C1 segment of cervical spinal cord (tissue), 14 donors: ENCODE measurements at places on chromosomes 6 and 20.

DNA sequence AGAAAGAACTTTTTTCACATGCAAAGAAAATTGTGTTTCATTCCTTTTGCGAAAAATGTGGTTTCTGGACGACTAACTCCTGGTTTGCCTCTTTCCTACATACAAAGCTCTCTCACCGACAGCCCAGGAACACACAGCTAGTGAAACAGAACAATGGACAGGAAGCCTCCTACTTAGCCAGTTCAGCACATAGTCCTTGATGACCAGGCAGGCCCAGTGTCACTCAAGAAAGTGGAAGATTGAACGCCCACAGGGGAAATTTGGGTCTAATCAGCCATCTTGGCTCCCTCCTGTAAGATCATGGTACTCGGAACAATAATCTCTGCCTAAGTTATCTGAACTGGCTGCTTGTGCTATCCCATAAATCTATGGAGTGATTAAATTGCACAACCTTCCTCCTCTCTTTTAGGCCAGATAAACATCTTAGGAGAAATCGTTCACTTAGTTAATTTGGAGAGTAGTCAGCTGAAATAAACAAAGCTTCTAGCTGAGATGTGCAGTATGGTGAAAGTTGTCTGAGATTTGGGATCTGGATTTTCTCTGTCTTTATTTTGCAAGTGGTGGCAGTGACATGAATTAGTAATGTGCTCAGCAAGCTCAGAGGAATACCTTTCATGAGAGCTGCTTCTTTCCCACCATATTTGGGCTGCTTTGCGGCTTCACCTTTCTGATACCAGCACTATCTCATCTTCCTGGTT lies 147.0 kb downstream of the MTFR2 start:
- no peak for DNase-seq

- no peak for DNase-seq
These were observed 241.8 kb upstream of the FOXQ1 start for GRCh38 chr6:1070085-1070521.

GRCh38 chr20:62080249-62080990 lies 14.7 kb upstream of the TAF4 start:
- no peak for DNase-seq

- DNase-seq: no peak
These were observed 117.0 kb downstream of the RTN4IP1 start for GRCh38 chr6:106512048-106512967.

- no peak for DNase-seq
These were observed 142.8 kb upstream of the MYLIP start for GRCh38 chr6:15986027-15986629.

- no peak for DNase-seq
These were observed 15.2 kb downstream of the COX4I2 start for GRCh38 chr20:31652917-31653396.

- no peak for DNase-seq
These were observed 190.8 kb downstream of the MTFR2 start for GRCh38 chr6:136059308-136059707.

DNA sequence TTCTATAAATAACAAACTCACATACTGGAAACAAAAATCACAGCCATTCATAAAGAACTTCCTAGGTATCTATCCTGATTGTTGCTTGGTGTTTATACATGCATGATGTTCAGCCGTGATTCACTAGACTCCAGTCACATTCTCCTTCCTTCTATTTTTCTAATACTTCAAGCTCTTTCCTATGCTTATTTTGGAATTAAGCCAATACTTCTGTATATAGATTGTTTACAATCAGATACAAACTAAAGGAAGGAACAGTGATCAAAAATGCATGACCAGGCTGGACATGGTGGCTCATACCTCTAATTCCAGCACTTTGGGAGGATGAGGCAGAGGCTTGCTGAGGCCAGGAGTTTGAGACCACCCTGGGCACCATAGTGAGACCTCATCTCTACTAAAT lies 377.5 kb upstream of the IRAK1BP1 start:
- no peak for DNase-seq

- no peak for DNase-seq
These were observed 1.2 kb downstream of the VARS1 start for GRCh38 chr6:31794294-31794865.

DNA sequence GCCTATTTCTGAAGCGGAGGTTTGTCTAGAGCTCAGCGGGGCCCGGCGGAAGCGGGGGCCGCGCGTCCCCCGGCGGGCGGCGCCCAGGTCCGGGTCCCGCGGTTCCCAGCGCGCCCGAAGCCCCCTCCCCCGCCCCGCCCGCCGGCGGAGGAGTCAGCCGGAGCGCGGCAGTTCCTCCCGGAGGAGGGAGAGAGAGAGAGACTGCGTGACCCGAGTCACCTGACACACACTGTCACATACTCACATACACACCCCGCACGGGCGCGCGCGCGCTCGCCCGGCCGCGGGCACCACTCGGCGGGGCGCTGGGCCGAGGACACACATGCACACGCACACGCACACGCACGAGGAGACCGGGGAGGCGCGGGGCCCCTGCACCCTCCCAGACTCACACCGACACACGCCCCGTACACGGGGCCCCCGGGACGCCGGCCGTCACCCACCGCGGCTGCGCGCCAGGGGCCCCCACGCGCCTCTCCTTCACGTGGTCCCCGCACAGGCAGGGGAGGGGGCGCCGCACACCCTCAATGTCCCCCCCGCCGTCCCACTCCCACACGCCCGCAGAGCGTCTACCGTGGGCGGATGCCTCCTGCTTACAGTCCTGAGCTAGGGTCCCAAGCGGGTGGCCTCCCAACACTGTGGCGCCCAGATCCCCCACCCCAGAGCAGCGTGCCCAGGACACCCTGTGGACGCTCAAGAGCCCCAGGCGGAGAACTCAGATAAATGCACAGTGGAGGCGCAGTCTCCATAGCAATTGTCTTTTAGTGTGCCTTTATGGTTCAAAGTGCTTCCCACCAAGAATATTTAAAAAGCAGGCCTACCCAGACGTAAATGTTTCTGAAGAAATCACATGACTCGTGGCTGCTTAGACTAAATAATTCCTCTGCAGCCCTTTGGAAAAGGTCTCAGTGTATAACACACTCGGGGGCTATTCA lies at the start of gene RRAGD:
TSS of gene RRAGD (minus strand) at position 203 of the 935 bp plus-strand sequence. CDS start 280 bp downstream, outside the sequence.
- DNase-seq: peak; percentile 79

DNA sequence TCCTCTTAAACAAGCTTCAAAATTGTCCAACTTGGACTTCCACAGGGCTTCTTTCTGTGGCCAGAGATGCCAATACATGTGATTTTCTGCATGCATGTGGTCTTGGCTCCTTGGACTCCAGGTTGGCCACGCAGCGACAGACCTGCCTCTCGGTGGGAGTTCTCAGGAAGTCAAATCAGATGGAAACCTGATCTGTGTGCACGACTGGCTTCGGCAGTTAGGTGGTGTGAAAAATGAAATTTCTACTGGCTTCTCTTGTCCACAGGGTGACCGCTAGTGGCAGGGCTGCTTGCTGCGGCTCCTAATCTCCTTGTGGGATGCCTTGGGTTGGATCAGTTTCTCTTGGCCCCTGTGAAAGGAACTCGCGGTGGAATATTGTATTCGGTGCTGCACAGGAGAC lies 57.3 kb downstream of the PHACTR3 start:
- DNase-seq: no peak

- no peak for DNase-seq
These were observed 60.7 kb downstream of the EYA4 start for GRCh38 chr6:133301835-133302234.

- no peak for DNase-seq
These were observed 21.7 kb upstream of the PRELID3B start for GRCh38 chr20:59064214-59064722.

- no peak for DNase-seq
These were observed 13.1 kb upstream of the TCP11 start for GRCh38 chr6:35154262-35154661.

DNA sequence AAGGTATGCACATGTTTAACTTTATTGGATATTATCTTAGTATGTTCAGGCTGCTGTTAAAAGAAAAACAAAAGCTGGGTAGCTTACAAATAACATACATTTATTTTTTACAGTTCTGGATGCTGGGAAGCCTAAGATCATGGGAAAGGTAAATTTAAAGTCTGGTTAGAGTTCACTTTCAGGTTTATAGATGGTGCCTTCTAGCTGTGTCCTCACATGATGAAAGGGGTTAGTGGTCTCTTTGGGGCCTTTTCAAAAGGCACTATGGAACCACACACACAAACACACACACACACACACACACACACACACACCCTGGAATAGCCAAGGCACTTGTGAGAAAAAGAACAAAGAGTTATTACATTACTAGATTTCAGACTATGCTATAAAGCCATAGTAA lies 805.8 kb upstream of the GJE1 start:
- DNase-seq: no peak

DNA sequence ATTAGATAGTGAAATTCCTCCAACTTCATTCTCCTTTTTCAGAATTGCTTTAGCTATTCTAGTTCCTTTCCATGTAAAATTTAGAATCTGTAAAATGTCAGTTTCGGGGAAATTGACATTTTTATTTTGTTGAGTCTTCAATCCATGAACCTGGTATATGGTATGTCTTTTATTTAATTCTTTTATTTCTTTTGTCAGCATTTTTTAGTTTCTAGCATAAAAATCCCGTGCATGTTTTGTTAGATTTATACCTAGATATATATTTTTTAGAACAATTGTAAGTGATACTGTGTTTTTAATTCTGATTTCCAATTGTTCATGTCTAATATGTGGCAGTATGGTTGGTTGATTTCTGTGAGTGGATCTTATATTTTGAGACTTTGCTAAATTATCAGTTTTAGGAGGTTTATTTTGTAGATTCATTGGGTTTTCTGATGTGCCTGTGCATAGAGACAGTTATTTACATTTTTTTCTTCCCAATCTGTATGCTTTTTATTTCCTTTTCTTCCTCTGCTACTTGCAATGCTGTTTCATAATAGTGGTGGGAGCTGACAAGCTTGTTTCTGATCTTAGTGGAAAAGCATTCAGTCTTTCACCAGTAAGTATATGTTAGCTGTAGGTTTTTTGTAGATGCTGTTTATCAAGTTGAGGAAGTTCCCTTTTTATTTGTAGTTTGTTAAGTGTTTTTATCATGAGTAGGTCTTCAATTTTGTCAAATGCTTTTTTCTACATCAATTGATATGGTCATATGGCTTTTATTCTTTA lies 13.7 kb downstream of the TAB2 start:
- no peak for DNase-seq

DNA sequence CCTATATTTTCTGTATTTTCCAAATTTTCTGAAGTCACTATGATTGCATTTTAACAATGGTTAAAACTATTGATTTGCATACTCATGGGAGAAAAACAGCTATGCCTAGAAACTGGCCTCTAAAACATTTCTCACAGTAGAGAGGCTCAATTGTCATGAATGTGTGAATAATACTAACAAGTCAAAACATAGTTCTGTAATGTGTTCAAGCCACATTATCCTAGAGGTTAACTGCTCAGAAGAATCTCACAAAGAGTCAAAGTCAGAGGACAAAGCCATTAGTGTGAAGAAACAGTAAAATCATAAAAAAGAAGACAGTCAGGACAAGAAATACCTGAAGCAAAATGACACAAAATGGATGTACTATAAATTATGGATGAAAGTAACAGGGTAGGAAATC lies 12.5 kb upstream of the ALDH8A1 start:
- DNase-seq: no peak

DNA sequence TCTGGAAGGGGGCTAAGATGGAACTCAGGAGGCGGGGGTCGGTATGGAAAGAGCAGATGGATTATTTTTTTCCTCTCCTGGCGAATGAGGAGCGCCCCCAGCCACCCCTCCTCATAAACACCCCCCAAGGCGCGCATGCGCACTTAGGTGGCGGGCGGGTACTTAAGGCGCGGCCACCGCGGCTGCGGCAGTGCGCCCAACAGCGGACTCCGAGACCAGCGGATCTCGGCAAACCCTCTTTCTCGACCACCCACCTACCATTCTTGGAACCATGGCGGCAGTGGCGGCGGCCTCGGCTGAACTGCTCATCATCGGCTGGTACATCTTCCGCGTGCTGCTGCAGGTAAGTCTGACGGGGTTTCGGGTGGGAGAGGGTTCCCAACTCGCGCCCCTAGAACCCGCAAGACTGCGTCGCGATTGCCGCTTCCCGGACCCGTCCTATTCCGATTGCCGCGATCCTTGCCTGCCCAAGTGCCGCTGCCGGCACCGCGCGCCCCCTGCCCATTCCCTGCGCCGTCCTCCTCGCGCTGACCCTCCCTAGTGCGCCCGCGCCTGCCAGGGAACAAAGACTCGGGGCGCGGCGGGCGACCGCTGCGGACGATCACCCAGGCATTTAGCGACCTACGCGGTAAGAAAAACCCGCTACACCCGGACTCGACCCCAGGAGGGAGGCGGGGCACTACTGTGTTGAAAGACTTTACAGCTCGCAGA lies at the start of gene NNAT:
TSS of gene NNAT (plus strand) at position 190 of the 711 bp plus-strand sequence. CDS start at position 272, 82 bp downstream.
- peak; percentile 12 for DNase-seq

DNA sequence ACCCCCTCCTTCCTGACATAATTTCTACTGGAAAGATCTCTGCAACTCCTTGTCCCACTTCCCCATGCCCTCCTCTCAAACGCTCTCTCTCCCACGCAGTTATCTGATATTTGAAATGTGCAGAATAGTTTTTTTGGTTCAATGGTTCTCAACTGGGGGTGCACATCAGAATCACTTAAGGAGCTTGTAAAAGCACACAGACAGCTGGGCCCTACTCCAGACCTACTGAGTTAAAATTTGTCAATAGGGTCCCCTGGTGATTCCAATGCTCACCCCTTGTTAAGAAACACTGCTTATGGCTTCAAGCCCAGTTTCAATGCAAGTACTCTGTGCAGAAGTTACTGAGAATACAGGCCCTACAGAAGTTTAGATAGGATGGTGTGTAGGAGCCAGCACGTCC lies 45.2 kb upstream of the KCNK16 start:
- DNase-seq: no peak

DNA sequence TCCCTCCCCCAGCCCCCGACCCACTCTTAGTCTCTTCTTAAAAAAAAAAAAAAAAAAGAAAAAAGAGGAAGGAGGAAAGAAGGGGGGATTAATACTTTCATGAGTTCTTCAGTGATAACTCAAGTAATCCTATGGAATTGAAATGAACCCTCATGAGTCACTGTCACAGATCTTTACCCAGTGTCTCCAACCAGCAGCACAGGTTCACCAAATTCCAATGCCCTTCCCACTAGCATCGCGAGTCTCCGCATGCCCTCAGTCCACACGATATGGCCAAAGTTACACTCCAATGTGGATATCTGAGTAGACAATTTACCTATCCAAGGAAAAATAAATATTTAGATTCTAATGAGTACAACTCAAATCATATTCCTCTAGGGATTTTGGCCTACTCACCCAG lies 74.5 kb downstream of the MDN1 start:
- DNase-seq: no peak

- DNase-seq: no peak
These were observed 17.2 kb downstream of the SMPDL3A start for GRCh38 chr6:122806291-122806690.

DNA sequence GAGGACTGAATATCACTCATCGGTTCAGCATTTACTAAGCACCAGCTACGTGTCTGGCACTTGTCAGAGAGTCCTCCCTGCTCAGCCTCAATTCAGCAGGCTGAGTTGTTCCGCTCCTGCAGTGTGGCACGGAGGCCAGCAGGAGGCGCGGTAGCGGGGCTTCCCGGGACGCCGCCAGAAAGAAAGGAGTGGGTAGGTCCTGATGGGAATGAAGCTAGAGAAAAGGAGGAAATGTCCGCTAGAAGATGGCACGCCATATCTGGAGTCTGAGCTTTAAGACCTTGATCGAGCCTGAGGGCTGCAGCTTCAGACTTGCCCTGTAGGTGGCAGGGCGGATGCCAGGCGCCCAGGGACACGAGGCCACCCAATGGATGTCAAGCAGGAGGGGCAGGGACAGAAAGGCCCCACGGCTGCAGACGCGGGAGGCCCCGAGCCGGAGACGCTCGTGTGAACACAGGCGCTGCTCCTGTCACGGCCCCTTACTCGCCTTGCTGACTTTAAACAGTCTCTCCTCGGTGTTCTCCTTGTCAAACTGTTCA lies 18.7 kb downstream of the SERPINB6 start:
- peak; percentile 52 for DNase-seq
